ENCODE measurements at places on chromosomes 2 and 18.

- DNase-seq: no peak
Observed at GRCh38 chr18:3669376-3669775, 219.4 kb downstream of the TGIF1 start.

DNA sequence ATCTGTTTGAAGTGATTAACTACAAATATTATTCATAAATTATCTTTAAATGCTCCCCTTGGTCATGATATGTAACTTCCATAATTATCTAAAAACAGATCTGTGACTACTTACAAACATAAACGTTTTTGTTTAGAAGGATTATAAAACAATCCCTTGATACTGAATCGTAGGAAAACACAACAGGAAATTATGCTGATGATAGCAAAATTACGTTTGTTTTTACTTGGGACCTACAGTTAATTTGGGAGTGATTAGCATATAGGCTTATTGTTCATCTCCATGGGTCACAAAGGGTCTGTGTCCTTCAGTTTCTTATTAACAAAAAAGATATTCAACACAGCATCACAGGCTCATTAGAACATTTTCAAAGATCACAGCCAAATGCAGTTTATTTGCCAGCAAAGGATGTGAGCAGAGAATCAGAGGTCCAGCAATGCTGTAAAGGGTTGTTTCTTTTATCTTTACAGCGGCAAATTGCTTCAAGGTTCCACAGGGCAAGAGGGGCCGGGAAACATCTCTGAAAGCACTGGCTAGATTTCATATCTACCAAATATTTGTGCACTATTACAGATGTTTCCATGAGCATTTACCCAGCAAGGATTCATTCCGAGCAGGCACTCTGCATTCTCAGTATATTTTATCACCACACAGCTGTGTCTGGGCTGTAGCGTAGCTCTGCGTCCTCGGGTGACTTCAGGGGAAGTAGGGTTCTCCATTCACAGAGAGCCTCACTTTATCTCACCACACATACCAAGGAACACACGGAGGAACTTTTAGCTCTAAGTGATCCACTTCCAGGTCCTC lies 4.1 kb downstream of the CCDC195 start:
- DNase-seq: no peak

DNA sequence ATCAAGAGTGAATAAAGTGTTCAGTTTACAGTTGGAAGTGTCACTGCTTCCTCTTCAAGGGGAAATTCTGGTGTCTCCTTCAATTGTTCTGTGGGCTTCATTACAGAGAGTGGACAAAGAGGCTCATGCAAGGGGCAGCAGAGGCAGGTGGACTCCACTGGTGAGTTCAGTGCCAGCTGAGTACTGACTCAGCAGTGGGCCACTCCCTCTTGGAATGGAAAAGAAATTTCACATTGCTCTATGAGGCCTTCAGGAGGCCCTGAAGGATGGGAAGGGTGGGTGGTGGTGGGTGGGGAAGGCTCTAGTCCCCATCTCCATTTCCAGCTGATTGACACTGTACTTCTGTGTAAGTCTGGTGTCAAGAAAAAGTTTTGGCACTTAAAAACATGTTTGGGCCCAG lies 66.4 kb downstream of the PRELID3A start:
- DNase-seq: no peak

DNA sequence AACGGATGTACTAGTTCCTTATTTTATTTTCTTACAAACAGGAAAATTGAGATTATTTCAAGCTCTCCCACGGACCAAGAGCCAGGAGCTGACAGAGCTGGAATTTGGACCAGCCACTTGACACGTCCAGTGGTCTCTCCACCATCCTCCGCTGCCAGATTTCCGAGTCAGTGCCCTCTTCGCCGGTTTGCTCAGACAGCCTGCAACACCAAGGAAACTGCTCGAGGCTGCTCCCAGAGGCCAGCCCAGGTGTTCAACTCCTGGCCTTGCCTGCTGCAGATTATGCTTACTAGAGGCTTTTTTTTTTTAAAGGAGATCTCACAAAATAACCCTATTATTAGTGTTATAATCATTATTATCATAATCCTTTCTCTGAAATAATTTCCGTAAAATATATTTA lies 779.8 kb downstream of the RNF144A start:
- no peak for DNase-seq

DNA sequence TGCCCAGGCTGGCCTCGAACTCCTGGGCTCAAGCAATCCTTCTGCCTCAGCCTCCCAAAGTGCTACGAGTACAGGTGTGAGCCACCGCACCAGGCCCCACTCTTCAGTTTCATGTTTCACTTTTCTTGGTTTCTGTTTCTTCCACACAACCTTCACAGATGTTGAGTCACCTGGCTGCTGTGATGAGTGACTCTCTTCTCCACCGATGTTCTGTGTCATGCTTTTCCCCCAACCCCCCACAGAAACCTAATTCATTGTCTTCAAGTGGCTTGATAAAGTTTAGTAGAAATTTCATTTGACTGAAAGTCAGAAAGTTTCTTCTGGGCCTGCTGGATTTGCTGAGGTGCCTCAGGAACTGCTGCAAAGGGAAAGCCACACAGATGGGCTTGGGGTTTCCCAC lies 78.5 kb downstream of the SPHKAP start:
- DNase-seq: no peak

DNA sequence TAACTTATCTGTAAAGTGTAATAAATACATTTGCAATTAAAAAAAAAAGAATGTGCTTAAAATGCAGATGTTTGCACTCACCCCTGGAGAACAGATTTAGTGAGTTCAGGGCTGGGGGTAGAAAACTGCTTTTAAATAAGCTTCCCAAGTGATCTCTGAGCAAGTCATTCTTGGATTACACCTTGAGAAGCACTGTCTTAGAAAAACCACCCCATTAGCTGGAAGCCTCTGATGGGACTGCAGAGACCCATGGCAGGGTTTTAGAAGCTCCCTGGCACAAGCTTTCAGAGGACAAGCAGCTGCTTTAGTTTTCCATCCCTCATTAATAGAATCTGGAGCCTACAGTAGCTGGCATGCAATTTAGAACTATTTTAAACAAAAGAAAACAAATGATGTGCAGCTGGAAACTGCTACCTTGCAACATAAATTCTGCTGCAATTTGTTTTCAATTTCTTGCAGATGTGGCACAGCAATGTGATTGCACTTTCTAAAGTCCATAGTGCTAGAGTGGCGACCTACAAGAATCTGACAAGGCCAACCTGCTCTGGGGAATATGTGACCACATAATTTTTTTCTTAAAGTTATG lies 141.5 kb downstream of the CDC42EP3 start:
- DNase-seq: no peak

DNA sequence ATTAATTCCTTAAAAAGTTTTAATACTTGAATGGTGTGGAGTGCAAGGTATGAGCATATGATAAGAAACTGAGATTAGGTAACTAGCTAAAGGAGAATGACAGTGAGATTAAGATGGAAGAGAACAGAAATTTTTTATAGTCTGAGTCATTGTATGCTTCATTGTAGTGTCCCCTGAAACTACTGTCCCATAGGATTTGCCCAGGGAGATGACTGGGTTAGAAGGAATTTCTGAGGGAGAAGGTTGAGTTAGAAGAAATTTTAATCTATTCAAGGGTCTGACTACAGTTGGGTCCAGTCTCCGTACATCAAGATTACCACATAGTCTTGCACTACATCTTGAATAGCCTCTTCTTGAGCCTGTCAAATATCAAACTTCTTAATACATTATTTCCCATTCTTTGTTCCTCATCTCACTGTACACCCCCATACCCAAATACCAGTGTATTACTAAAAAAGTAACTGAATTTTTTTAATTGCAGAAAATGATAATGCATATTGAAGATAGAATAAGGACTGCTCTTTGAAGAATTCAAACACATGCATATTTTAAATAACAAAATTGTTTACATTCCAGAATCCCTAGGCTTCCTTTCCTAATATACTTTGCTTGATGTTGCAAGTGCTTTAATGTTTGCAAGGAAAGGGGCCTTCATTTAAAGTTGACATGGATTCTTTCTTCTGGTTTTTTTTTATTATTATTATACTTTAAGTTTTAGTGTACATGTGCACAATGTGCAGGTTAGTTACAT lies 314.3 kb upstream of the COL3A1 start:
- no peak for DNase-seq

- DNase-seq: no peak
Observed at GRCh38 chr18:79801641-79802040, 3.9 kb downstream of the KCNG2 start.

GRCh38 chr2:188620916-188621315 lies 329.2 kb downstream of the GULP1 start:
- no peak for DNase-seq

DNA sequence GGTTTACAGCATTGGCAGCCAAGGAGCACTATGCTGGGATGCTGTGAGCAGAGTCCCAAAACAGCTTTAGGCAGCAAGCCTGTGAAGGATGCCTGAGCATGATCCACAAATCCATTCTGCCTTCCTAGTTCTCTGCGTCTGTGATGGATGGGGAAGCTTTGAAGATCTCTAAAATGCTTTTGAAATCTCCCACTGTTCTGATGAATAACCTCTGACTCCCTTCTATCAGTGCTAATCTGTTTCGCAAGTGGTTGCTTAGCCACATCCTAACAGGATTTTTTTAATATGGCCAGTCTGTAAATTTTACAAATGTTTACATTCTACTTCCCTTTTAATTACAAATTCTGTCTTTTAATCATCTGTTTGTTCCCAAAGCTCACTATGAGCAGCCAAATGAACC lies 319.2 kb downstream of the GULP1 start:
- no peak for DNase-seq

GRCh38 chr2:65686928-65687521 lies 254.6 kb upstream of the SPRED2 start:
- DNase-seq: no peak

DNA sequence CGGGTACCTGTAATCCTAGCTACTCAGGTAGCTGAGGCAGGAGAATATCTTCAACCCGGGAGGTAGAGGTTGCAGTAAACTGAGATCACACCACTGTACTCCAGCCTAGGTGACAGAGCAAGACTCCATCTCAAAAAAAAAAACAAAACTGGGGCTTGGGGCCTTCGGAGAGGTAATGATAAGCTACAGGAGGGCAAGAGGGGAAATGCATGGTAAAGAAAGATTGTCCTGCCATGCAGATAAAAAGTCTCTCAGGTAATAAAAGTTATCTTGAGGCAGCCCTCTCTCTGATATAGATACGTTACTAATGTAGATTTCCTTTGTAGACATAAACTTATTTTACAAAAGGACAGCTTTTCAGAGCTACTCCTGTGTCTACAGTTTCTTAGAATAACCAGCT lies 3.7 kb upstream of the RAB1A start:
- no peak for DNase-seq

DNA sequence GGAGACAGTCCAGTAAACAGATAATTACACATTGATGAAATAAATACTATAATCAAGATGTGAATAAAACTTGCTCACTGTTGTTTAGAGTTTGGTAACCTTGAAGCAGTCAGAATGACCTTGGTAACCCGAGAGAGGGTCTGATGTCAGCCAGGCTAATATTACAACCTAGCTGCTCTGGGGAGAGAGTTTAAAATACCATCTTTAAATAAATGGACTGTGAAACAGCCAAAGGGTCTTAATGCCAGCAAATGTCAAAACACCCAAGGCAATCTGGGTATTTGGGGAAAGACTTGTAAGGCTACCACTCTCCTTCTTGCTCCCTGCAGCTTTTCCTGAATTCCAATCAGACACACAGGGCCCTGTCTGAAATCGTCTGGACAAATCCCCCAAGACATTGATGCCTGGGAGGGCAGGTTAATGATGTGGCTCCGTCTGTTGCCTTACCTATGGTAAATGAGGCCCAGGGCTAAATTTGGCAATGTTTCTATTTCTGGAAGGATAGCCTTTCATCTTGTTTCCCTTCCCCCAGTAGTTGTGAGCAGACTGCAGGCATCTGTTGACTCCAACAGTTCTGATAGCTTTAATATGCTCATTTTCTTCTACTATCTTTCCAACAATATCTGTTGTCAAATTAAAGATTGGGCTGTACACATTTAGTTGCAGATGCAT lies 43.0 kb upstream of the ITGB6 start:
- DNase-seq: no peak

DNA sequence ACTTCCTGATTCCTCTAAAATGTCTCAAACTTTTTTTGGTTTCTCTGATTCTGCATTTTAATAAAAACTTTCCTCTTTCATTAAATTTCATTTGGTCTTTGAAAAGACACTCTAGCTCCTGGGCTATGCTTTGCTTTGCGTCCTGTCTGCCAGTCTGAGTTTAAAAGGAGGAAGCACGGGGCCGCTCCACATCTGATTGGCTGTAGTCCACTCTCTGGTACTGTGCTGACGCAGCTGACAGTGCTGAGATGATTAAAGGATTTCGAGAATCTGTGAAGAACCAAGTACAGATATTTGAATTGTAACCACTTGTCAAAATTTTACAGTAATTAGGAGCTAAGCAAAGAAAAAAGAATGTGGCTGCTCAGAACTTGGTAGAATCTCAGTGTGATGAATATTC lies 199.6 kb upstream of the HNMT start:
- DNase-seq: no peak

- DNase-seq: no peak
Observed at GRCh38 chr2:111634050-111634794, 249.8 kb downstream of the ANAPC1 start.

DNA sequence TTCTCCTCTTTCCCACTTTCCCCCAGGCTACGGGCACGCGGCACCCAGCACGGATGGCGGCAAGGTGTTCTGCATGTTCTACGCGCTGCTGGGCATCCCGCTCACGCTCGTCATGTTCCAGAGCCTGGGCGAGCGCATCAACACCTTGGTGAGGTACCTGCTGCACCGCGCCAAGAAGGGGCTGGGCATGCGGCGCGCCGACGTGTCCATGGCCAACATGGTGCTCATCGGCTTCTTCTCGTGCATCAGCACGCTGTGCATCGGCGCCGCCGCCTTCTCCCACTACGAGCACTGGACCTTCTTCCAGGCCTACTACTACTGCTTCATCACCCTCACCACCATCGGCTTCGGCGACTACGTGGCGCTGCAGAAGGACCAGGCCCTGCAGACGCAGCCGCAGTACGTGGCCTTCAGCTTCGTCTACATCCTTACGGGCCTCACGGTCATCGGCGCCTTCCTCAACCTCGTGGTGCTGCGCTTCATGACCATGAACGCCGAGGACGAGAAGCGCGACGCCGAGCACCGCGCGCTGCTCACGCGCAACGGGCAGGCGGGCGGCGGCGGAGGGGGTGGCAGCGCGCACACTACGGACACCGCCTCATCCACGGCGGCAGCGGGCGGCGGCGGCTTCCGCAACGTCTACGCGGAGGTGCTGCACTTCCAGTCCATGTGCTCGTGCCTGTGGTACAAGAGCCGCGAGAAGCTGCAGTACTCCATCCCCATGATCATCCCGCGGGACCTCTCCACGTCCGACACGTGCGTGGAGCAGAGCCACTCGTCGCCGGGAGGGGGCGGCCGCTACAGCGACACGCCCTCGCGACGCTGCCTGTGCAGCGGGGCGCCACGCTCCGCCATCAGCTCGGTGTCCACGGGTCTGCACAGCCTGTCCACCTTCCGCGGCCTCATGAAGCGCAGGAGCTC lies 35.4 kb downstream of the KCNK3 start:
- no peak for DNase-seq

DNA sequence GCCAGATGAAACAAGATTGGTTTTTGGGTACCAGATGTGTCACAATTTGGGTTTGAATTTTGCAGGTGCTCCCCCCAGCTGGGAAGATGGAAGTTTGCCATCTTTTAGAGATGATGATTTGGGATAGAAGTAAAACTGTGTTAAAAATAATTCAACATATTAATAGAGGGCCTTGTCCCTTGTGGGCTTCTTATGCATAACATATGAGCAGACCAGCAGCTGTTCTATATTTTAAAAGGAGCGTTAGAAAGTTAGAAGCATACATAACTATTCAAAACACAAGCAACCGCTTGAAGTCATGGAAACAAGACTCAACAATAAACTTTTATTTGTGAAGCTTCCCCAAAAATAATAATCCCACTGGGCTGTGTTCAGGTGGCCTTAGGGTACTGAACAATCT lies 62.8 kb downstream of the EFEMP1 start:
- no peak for DNase-seq

- no peak for DNase-seq
Observed at GRCh38 chr2:67876176-67876575, 186.6 kb downstream of the C1D start.
